ENCODE measurements at places on chromosomes 16 and 17.

GRCh38 chr16:86231996-86232350 lies 278.4 kb upstream of the FOXF1 start:
- DNase-seq: no peak

GRCh38 chr17:57506774-57507127 lies 238.3 kb downstream of the CCDC182 start:
- DNase-seq: no peak

GRCh38 chr16:1014771-1015495 lies 33.4 kb downstream of the SOX8 start:
- DNase-seq: no peak

DNA sequence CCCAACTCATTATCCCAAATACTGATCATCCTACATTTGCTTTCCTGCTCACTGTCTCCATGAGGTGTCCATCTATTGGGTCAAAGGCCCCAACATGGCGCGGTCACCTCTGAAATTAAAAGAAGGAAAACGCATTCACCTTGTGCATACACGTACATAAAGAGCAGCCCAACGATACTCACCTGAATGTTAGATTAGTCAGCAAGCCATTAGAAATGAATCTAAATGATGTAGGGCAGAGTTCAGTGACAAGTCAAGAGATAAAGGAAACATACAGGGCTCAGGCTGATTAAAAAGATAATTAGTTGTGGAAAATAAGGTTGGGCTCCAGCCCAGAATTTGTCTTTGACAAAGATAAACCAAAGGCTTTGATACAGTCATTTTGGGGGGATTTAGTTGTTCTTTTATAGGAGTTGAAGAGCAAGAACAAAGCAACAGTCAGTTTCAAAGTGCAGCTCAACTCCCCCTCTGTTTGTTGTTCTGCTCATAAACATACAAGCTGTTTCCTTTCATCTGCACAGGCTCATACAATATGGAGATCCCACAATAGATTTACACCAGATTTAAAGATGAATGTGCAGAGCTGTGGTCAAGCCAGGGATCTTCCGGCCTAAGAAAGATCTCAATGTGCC lies 21.1 kb downstream of the NXPH3 start:
- DNase-seq: no peak

DNA sequence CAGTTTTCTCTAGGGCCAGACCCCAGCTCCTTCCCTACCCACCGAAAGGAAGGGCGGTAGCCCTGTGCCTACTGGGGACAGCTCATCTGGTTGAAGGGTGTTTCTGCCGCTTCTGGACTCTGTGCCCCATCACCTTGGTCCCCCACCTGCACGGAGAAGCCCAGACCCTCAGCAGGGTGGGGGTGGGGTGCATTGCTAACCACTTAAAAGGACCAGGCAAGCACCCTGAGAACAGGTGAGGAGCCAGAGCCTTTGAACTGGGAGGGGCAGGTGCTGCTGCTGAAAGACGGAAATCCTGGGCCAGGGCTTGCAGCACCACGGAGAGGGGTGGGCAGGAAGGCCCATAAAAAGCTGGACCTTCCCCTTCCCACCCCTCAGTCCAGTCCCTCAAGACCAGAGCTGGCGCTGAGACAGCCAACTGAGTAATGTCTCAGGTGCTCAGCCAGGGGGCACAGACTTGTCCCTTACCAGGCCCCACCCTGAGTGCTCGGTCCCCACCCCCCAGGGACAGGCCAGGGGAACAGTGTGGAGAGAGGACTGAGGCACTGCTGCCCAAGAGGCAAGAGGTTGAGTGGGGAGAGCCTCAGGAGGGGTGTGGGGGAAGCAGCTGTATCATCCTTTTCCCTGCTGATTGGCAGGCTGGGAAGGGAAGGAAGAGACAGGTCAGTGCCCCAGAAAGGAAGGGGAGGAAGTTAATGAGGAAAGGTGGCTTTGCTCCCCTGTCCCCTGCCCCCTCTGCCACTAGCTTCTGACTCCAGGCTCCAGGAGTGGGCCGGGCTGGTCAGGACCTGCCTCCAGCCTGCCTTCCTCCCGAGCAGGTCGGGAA lies 10.9 kb upstream of the SP2 start:
- no peak for DNase-seq

- DNase-seq: no peak
Measured at GRCh38 chr16:27737513-27737912, 187.6 kb downstream of the KATNIP start.

DNA sequence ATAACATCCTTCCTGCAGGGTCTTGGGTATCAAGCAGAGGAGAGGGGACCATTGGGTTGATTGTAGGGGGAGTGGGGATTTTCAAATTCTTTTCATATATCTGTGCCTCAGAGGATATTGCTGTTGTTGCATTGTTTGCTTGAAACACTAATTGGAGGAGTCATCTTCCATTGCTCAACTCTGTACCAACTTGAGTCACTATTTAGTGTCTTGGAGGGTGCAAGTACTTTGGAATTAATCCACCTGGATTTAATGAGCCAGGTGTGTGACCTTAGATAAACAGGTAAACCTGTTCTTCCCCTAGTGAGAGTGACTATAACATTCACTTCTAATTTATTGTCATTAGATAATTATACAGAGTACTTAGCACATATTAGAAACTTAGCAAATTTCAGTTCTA lies 151.3 kb upstream of the CNTNAP4 start:
- no peak for DNase-seq

Data from NCI-H446 (cell line).